Psoas muscle (tissue), 8 donors: ENCODE measurements at places on chromosomes 2 and 18. TPM values are rescaled to one million over a fixed set of nuclear protein-coding genes. Genes with fewer than 3 reads are reported as not detected.

FEV gene
- total RNA-seq, result not detected

HRH4 gene
- total RNA-seq, result not detected

ICA1L gene
- total RNA-seq, result 5.0 TPM

CKAP2L gene
- total RNA-seq, result not detected

DNA sequence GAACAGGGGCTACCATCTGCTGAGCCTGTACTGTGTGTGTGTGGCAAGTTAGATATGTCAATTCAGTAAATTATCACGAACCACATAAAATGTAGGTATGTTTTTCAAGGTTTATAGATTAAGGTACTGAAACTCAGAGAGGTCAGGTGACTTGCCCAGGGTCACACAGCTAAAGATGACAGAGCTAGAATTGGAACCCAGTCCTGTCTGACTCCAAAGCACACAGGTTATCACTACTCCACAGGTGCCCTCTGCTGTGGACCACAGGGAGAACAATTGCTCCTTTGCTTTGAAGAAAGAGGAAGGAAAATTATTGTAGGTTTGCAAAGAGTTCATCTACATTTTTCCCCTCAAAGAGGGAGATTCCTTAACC is 229.7 kb upstream of the AGAP1 start:
- DNase-seq, result no peak
